ENCODE measurements at places on chromosomes 11 and 22.
A peak's percentile ranks its signal among the peaks of the same experiment; 100 is the strongest.

DNA sequence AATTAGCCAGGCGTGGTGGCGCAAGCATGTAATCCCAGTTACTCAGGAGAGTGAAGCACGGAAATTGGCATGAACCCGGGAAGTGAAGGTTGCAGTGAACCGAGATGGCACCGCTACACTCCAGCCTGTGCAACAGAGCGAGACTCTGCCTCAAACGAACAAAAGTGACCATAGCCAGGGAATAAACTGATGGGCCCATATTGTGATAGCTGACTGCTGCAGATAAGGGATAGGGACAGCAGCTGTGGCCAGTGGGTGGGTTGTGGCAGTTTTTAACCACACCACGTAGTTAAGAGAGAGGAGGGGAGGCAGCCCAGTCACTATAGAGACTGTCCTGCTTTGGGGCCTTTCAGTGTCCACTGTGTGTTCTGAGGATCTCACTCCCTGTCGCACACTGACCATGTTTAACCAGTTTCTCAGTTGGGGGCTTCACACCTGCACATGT is 58.9 kb downstream of the PISD start:
- DNase-seq: no peak

- no peak for DNase-seq
Observed at GRCh38 chr11:62712276-62712812, 4.9 kb downstream of the GNG3 start.

GRCh38 chr11:64119700-64120099 is 46.2 kb downstream of the MACROD1 start:
- no peak for DNase-seq

GRCh38 chr22:39988386-39989114 is 6.2 kb upstream of the FAM83F start:
- DNase-seq: no peak

- no peak for DNase-seq
Observed at GRCh38 chr11:131423688-131424087, 53.3 kb downstream of the NTM start.

GRCh38 chr22:20885557-20886323 is 26.9 kb downstream of the SNAP29 start:
- DNase-seq: peak; percentile 66

All from GM19239 (cell line).